ENCODE measurements at places on chromosomes 4 and X.
A peak's percentile ranks its signal among the peaks of the same experiment; 100 is the strongest.

- no peak for DNase-seq
Observed at GRCh38 chr4:120517966-120518365, 404.6 kb downstream of the PRDM5 start.

DNA sequence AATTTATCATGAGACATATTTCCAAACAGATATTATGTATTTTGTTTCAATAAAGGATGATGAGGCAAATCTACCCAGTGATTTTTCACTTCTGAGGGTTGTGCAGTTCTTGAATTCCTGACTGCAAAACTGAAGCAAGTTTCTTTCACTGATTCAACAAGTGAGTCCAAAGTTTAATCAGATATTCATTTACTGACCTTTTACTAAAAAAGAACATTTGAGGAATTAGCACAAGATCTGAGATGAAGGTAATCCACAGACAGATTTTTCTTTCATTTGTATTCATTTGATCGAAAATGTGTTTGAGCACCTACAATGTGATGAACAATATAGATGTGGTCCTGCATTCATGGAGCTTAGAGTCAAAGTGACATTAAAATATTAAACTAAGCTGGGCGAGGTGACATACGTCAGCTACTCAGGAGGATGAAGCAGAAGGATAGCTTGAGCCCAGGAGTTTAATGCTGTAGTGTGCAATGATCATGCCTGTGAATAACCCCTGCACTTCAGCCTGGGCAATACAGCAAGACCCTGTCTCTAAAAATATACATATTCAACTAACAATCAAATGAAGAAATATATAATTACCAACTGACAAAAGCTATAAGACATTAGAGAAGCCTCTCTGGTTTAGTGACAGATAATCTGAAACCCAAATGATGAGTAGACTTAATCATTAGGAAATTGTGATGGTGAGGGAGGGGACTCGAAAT, 76.6 kb downstream of the ANXA3 start:
- DNase-seq, result no peak

GRCh38 chr4:167421201-167421600, 186.9 kb upstream of the SPOCK3 start:
- DNase-seq, result no peak

DNA sequence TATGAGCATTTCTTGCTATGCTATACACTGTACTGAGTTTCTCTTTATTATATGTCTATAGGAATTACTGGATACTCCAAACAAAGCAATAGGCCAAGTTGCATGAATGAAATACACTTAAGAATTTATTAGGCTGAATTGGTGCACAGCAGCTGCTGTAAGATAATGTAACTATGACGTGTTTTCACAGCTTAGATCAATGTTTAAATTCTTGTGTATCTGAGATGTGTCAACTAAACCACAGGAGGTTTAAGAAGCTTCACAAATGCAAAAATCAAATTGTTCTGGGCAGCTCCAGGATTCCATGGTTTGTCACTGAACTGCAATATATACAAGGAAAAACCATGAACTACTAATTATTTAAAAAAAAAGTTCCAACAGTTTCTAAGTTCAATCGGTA, 156.7 kb downstream of the MAPK10 start:
- no peak for DNase-seq

- DNase-seq, result peak; percentile 21
Observed at GRCh38 chrX:77918568-77918967, 8.1 kb downstream of the ATP7A start.

GRCh38 chrX:129786210-129786651, 6.5 kb downstream of the SASH3 start:
- peak; percentile 84 for DNase-seq

GRCh38 chr4:78022517-78022916, 34.6 kb upstream of the FRAS1 start:
- DNase-seq, result no peak

DNA sequence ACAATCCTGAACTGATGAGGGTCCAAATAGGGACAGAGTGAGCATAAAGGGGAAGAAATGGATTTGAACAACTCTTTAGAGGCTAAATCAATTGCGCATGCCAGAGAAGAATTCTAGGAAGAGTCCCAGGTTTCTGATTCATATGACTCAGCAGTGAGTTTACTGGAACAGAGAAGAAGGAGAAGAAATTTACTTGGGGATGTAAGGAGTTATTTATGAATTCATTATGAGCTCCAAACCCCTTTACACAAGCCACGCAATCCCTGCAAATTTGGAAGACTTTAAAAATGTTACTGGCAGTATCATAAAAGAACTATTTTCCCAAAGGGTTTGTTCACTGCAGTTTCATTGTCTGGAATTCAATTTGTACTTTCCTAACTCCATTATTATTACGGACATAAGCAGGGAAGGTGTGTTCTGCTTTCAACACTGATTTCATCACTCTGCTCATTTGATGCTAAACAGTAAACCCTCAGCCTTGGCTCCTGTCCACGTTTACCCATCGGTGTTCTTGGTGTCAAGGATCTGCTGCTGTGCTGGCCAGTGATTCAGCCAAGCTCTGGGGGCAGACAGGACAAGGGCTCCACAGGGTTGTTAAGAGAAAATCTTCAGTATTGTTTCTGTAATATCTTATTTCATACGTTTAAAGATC, 273.7 kb downstream of the HNRNPD start:
- DNase-seq, result no peak
